ENCODE measurements at places on chromosomes 7 and 10.
A peak's percentile ranks its signal among the peaks of the same experiment; 100 is the strongest.

GRCh38 chr10:11003679-11004078 is 14.0 kb upstream of the CELF2 start:
- H3K27me3 ChIP-seq = peaks cover 35% of the 10 kb centered on the region
- H3K27ac ChIP-seq = no peak overlapping the region
- no peak overlapping the region for H3K4me3 ChIP-seq
- H3K36me3 ChIP-seq = no peaks in the 10 kb centered on the region
- no peak for DNase-seq

DNA sequence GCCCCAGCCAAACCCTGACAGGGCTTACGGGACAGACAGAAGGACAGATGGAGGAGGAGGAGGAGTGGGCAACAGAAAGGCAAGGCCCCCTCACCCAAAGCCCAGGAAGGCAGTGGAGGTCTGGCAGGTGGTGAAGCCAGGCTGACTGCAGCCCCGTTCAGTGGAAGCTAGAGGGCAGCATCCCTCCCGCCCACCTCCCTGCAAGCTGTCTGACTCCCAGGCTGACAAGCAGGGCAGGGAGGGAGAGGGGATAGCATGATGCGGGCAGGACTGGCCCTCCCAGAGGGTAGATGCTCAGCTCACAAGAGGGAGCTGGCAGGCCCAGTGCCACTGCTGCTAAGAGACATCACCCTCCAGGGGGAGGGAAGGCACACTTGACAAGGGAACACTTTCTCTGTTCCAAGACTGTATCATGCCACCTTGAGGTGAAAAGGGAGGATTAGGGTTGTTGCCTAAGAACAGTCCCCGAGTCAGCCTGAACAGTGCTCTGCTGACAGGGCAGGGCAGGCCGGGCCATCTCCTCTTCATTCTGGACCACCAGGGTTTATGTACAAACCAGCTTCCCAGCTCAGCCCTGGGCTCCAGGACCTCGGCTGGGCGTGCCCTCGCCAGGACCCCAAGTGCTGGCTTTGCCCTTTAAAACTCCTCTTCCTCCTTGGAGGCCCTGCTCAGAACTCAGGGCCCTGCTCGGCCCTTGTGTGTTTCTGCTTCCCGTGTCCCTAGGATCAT is 61.8 kb downstream of the RASGEF1A start:
- no peaks in the 10 kb centered on the region for H3K36me3 ChIP-seq
- no peaks in the 10 kb centered on the region for H3K27me3 ChIP-seq
- peak; percentile 73 for DNase-seq
- H3K4me3 ChIP-seq = no peak overlapping the region

GRCh38 chr7:158979635-158980351 is 123.4 kb downstream of the DYNC2I1 start:
- no peaks in the 10 kb centered on the region for H3K27me3 ChIP-seq
- H3K27ac ChIP-seq = no peak overlapping the region
- no peak for DNase-seq
- H3K4me3 ChIP-seq = no peak overlapping the region
- peaks cover 6% of the 10 kb centered on the region for H3K4me1 ChIP-seq

DNA sequence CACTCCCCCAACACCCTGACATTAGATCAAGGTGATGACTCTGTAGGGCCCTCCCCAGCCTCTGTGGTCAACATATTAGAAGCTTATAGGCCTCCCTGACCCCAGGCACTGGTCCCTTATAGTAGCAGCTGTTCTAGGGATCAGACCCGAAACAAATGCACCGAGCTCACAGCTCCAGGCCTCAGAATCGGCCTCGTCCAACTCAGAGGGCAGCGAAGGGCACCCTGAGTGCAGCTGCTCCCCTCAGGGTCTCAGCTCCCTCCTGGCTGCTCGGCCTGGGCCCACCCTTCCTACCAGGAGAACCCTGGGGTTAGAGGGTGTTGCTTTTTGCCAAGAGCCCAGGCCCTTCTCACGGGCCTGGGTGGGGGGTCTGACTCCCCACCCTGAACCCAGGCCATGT is 5.0 kb downstream of the ECHS1 start:
- H3K27me3 ChIP-seq = no peaks in the 10 kb centered on the region
- H3K4me3 ChIP-seq = no peak overlapping the region
- H3K27ac ChIP-seq = no peak overlapping the region
- H3K36me3 ChIP-seq = no peaks in the 10 kb centered on the region
- H3K4me1 ChIP-seq = no peaks in the 10 kb centered on the region

DNA sequence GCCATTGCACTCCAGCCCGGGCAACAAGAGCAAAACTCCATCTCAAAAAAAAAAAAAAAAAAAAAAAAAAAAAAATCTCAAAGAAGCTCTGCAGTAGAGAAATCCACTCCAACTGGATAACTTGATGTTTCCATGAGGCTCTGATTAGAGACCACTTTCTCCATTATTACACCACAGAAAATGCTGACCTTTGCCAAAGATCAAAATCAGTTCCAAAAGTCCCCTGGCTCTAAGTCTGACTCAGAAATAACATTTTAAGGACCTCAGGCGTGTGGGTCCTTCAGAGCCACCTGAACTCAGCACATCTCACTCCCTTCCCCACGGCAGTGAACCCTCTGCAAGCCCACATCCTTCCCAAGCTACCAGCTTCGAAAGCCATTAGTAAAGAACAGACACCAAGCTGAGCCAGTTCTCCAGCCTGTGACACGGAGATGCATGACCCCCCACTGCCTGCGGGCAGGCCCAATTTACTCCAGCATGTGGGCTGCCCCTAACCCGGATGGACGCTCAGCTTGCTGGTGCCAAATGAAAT is 13.8 kb upstream of the TMEM120A start:
- no peak for DNase-seq
- no peak overlapping the region for H3K27ac ChIP-seq
- no peaks in the 10 kb centered on the region for H3K27me3 ChIP-seq

DNA sequence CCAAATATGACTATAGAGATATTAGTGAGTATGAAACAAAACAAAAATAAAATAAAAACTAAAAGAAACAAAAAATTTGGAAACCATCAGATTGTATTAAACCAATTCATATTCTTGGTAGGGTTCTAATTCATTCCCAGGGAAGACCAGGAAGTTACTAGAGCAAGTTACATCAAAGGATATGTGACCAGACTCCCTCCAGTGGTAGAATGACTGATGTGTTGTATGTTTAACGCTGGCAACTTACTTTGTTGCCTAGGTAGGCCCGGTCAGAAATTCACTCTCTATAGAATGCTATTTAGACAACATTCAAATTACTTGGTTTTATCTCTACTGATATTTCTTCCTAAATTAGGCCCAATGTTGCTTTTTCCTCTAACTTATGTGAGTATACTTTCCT is 5.2 kb downstream of the PHYHIPL start:
- DNase-seq = peak; percentile 72
- no peak overlapping the region for H3K27ac ChIP-seq
- H3K4me1 ChIP-seq = no peaks in the 10 kb centered on the region
- H3K4me3 ChIP-seq = no peak overlapping the region
- H3K36me3 ChIP-seq = no peaks in the 10 kb centered on the region
- H3K27me3 ChIP-seq = no peaks in the 10 kb centered on the region

DNA sequence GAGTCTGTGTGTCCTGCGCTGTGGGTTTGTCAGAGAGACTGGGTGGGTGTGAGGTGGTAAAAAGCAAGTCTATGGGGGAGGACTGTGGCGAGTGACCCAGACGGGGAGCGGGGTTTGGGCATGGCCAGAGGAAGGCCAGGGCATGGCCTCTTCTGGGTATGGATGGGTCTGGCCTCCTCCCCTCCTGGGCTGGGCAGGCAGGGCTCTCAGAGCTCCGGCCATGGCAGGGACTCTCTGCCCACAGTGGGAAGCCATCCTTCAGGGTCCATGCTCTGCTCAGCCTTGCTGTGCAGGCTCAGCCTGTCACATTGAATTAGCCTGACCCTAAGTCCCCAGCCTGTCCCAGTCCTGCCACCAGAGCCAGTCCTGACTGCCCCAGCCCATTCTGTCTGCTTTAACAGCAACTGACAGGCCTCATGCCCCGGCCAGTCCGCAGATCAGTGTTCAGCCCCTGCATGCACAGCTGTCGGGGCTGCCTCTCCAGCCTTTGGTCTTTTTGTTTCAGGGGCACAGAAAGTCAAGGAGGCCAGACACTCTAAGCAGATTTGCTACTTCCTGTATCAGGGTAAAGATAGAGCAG is 7.9 kb downstream of the ANTXRL start:
- no peak for DNase-seq
- no peaks in the 10 kb centered on the region for H3K4me1 ChIP-seq
- H3K4me3 ChIP-seq = no peak overlapping the region
- H3K36me3 ChIP-seq = no peaks in the 10 kb centered on the region

DNA sequence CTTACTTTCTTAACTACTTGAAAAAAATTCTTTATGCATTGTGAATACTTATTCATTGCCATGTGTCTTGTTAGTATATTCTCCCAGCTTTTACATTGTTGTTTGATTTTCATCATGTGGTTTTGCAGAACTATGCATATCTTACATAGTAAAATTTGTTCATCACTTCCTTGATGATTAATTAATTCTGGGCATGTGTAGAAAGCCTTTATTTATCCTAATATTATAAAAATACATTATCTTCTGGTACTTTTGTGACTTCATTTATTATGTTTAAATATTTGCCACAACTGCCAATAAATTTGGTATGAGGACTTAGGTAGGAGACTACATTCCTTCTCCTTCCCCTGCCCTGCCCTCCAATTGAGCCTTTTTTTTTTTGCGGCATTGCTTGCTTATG is 166.0 kb upstream of the ZNF32 start:
- H3K4me1 ChIP-seq = no peaks in the 10 kb centered on the region
- no peak for DNase-seq
- no peaks in the 10 kb centered on the region for H3K27me3 ChIP-seq
- no peak overlapping the region for H3K27ac ChIP-seq
